ENCODE measurements at places on chromosomes 4 and X.

- no peak for DNase-seq
Measured at GRCh38 chr4:81664079-81664478, 192.4 kb upstream of the RASGEF1B start.

DNA sequence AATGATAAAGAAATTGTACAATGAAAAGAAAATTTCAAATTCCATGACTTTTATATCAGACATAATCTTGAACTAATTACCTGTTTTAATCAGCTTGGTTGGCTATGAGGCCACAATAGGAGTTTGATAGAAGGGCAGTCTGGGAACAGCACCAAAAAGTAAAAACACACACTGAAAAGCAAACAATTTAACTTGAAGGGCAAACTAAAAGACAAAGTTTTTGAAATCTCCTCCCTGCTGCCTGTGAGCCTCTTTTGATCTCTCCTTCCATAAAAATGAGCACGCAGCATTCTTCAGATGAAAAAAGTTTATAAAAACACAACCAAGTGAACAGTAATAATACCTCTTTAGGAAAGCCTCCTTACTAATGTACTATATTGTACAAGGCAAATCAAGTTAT lies 8.1 kb downstream of the ODAM start:
- DNase-seq, result no peak

DNA sequence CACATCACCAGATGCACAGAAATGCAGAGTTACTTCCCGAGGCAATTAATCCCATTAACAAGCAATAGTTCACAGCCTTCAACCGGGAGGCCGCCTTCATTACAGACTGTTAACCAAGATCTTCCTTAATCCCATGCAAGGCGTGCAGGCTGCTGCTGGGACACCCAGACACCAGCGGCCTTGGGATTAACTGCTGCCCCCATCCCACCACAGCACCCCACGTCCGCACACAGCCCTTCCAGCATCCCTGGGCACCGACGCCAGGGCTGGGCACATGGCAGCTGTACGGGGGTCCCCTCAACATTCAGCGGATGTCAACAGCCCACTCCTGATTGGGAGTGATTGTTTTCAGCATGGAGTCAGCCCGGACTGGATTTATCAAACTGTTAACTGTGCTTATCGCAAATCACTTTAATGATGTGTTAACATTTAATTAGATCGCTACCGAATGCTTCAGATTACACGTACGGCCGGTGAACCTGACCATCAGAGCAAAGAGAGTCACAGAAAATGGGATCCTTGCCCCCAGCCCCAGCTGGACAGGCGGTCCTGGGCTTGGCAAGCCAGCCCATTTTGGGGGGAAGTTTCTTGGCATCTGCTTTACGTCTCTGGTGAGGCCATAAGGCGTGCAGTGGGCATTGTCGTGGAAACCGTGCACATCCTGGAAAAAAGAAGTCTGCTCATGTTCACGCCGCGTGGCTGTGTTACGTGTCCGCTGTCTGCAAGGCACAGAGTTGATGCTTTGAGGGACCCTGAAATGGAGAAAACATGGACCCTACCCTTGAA lies 126.4 kb downstream of the HMX1 start:
- no peak for DNase-seq

DNA sequence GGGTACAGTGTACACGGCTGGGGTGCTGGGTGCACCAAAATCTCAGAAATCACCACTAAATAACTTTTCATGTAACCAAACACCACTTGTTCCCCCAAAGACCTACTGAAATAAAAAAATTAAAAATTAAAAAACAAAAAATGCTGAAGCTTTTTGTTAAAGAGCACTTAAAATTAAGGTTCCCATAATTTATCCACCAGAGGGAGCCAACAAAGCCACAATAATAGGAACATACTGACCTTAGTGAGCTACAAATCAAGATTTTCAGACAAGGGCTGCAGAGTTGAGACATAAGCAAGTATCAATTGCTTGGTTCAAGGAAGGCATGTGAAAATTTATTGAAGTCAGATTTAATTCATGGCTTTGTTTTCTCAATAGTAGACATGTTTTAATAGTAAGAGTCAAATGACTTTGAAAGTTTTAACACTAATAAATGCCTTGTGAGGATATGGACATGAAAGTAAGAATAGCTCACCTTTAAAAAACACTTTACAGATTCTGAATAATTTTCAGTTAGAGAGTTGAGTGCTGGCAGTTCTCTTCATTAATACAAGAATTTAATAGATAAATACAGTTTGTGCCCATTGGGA lies 43.0 kb upstream of the SCOC start:
- no peak for DNase-seq

- DNase-seq, result no peak
Measured at GRCh38 chr4:170305627-170306026, 215.9 kb upstream of the AADAT start.

GRCh38 chr4:119731146-119731742 lies 102.6 kb upstream of the PDE5A start:
- no peak for DNase-seq

GRCh38 chr4:184292877-184293276 lies 75.2 kb upstream of the ENPP6 start:
- no peak for DNase-seq

All from left hindlimb (tissue), 1 donor.